ENCODE measurements at places on chromosomes 6 and 20.

- no peak for DNase-seq
Observed at GRCh38 chr6:6701864-6702263, 113.3 kb downstream of the LY86 start.

GRCh38 chr6:16688436-16688835 lies 72.8 kb downstream of the ATXN1 start:
- DNase-seq: no peak

DNA sequence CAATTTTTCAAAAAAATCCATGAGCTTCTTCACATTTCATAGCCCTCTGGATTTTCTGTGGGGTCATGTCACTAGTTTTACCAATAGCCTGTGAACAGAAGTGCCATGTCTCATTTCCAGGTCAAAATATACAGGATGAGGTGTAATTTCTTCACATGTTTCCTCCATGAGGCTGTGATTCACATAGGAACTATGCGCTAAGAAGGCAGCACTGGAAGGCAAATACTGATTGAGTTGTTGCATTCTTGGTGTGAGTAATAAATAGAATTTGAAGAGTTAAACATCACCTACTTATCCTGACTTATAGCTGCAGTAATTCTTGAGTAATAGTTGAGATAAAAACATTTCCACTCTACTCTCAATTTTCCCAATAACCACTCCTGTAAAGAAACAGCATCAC lies 442.3 kb downstream of the HAO1 start:
- DNase-seq: no peak

DNA sequence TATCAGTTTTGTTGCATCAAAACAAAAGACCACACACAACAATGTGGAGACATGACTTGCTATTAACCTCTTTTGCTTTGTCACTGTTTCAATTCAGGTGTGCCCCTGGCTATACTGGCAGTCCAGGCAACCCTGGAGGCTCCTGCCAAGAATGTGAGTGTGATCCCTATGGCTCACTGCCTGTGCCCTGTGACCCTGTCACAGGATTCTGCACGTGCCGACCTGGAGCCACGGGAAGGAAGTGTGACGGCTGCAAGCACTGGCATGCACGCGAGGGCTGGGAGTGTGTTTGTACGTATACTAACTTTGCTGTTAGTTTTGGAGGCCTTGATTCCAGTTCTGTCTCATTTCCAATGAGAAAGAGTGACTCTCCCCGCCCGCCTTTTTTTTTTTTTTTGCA lies 356.9 kb downstream of the ARHGAP18 start:
- no peak for DNase-seq

DNA sequence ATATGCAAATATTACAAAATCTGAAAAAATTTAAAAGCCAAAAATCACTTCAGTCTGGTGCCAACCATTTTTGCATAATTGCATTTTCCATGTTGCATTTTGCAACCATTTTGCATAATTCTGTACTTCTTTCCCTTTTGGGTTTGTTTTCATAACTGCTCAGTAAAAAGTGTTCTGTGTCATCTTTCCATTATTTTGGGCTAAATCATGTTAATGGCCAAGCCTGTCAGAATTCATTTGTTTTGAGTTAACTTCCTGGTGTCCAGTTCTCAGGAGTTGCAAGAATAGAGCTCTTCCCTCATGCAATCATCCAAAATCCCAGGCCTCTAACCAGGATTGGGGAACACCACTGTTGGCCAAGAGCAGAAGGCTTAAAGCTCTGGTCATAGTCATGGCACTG lies 133.6 kb downstream of the MTHFD1L start:
- DNase-seq: no peak

DNA sequence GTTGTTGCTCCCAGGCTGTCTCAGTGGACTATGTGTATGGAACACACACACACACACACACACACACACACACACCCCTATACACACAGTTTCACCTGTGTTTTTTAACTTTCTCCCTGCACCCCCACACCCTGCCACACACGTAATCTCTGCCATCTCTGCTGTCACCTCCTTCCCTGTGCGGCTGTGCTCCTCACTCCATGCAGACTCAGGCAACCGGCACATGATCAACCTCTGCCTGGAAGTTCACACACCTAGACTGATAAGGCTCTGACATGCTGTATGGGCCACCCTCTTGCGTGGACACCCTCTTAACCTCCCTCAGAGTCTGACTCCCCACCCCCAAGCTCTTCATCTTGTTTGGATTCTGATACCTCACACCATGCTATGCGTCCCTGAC lies 152.3 kb upstream of the THEMIS start:
- DNase-seq: no peak

DNA sequence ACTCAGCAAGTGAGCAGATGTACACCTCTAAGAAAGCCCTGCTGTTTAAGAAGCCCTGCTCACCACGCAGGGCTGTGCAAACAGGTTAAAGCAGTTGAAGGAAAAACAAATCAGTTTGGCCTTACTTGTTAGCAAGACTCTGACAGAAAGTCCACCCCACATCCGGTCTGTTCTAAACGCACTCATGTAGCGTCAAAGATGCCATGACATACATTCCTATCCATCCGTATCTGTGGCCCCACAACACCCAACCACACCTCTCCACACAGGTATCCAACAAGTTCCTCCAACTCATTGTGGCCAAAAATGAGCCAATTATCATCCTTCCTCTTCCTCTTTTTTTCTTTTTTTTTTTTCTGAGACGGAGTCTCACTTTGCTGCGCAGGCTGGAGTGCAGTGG lies 22.8 kb upstream of the RAB22A start:
- no peak for DNase-seq

DNA sequence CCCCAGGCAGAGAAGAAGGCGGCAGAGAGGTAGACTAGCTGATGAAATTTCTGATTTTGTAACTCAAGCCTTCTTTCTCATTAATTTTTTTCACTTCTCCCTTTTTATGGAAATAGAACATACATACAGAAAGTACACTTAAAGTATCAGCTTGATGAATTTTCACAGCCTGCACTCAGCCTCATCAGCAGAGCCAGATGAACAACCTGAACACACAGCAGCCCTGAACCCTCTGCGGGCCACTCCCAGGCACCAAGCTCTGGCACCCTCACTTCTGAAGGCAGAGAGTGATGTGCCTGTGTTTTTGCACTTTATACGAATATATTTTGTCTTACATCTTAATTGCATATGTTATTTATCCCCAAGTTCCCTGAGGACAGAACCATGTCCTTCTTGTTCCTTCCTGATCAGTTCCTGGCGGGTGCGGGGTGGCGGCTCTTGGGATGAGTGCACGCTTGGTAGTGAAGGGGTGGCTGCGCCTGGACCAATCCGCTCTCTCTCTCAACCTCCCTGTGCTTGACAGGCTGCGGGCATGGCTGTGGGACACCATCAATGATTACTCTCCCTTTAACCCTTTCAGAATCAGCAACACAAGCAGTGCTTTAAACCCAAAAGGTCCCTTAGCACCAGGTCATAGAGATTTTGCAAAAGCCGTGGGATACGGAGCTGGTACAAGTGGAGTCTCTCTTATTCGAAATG lies 34.8 kb upstream of the AFDN start:
- no peak for DNase-seq

DNA sequence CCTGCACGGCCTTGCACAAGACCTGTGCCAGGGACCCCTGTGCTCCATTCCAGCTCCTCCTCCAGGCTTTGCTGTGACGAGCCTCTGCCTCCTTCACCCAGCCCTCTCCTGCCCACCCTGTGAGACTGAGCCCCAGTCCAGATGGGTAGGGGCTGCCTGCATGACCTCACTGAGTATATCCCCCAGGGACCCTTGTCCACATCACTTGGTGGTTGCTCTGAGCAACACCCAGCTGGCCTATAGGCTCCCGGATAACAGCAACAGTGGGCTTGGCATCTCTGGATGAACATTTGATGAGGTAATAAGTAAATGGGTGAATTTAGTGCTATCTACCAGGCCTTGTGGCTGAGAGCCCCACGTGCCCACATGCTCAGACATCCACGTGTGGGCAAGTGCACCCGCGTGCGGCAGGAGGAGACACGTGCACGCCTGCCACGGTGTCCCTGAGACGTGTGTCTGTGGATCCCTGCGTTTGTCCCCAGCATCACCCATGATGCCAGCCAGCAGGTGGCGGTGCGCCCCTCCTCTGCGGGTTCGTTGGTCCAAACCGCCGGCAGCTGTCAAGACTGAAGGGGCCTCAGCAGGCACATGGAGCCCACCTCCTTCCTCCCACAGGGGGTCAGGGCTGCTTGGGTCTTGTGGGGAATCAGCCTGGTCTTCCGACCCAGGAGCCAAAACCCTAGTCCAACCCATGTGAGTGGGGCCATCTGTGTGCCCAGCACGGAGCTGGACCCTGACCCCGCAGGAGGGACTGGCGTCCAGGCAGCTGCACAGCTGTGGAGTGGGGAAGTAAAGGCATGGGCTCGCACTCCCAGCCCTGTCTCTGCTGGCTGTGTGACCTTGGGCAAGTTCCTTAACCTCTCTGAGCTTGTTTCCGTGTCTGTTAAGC lies 45.9 kb downstream of the FGD2 start:
- DNase-seq: peak; percentile 67

DNA sequence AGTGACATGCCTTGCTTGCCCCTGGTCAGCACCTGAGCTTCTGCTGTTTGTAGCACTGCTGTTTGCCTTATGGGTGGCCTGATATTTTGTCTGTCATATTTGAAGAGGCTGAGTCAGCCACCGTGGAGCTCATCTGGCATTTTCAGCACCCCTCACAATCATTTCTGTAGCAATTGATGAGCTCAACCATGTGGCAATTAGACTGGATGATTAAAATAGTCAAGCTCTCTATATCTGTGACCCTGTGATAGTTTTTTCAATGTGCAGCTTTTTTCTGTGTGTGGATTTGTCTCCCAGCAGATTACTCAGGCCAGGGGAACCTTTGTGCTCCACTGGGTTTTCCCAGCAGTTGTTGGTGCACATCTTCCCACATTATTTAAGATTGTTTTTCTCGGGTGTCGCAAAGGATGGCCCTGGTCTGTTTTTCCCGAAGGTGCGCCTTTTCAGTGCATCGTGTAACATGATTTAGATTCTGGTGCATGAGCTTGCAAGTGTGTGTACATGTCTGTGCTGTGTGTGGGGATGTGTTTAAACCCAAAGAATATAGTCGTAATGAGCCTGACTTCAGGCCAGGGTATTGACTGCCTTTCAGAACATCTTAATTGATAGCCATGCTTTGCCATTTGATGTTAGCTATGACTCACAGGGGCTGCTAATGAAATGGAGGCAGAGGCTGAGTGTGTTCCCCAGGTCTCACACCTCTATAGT lies 31.6 kb upstream of the GLP1R start:
- no peak for DNase-seq

- DNase-seq: no peak
Observed at GRCh38 chr20:48614593-48615274, 213.1 kb downstream of the PREX1 start.

GRCh38 chr6:74964871-74965441 lies 240.9 kb downstream of the COL12A1 start:
- DNase-seq: no peak

DNA sequence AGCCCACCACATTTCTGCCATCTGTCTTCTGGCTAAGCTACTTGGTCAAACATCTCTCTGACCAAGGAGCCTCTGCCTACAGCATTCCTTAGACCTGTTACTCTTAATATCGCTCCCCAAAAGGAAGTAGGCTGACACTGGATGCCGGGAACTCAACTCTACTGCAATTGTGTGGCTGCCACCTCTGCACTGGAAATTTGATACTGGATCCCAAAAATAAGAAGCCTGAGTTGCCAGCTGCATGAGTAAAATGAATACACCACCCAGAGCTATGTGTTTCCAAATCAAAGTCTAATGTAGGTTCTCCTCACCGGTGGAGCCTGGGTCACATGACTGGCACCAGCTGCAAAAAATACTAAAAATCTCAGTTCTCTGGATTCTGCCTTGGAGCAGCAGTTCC lies 36.9 kb downstream of the UNC5CL start:
- DNase-seq: no peak

DNA sequence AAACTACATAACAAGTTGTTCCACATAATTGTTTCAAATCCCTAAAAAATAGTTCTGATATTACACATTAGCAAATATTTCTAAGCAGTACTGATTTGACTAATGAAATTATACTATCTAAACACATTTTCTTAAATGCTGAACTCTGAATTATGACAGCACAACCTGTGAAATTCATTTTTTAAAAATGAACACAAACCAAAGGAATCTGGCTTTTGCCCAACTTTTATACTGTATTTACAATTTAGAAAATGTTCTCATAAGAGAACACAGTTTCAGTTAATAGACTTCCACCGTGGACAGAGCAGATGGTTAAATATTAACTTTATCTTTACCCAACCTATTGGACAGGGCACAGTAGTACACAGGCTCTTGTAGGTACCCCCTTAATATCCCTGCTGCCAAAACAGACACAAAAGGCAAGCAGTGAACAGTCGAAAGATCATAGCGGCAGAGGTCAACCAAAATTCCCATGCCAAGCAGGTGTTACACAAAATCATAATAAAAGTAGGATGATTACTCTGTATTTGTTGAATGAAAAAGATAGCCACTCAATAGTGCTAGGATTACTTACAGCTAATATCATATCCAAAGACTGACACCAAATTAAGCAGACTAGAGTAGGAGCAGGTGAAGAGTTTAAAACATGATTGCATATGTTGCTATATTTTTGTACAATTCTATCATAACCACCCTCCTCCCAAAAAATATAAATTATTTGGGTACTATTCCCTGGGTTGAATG lies 122.5 kb downstream of the RNGTT start:
- DNase-seq: no peak

- DNase-seq: no peak
Observed at GRCh38 chr20:16296931-16297330, 276.3 kb downstream of the KIF16B start.

DNA sequence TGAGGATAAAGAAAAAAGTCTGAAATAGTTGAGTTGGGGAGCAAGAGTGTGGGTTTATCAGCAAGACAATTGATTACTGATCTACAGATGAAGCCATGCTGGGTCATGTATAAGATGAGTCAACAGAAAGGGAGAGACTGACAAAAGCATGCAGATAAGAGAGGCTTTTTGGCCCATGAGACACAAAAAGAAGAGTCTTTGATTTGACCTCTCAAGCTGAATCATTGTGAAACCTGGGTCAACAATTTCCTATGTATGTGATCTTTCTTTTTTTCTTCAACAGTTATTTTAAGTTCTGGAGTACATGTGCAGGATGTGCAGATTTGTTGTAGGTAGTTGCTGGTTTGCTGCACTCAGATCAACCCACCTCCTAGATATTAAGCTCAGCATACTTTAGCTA lies 15.9 kb downstream of the RIMS1 start:
- DNase-seq: no peak

GRCh38 chr6:6964675-6965074 lies 143.1 kb upstream of the RREB1 start:
- no peak for DNase-seq

GRCh38 chr6:8137529-8137939 lies 35.2 kb upstream of the EEF1E1 start:
- DNase-seq: no peak
